ENCODE measurements at places on chromosomes 12 and 14. TPM values are rescaled to one million over a fixed set of nuclear protein-coding genes. Genes with fewer than 3 reads are reported as not detected.

PIWIL1 gene
- not detected for total RNA-seq

HNF1A gene
- not detected for total RNA-seq

NTN4 gene
- total RNA-seq = 67.9 TPM

ACSS3 gene
- total RNA-seq = 28.3 TPM

TBX5 gene
- not detected for total RNA-seq

- H3K36me3 ChIP-seq = no peaks in the 10 kb centered on the region
- no peak overlapping the region for H3K4me3 ChIP-seq
- no peak overlapping the region for H3K27ac ChIP-seq
- no peaks in the 10 kb centered on the region for H3K27me3 ChIP-seq
- no peak for DNase-seq
- no peaks in the 10 kb centered on the region for H3K4me1 ChIP-seq
Measured at GRCh38 chr12:52335598-52336262, 14.5 kb upstream of the KRT83 start.

- H3K4me3 ChIP-seq = no peak overlapping the region
- H3K4me1 ChIP-seq = no peaks in the 10 kb centered on the region
- H3K27ac ChIP-seq = no peak overlapping the region
- H3K36me3 ChIP-seq = no peaks in the 10 kb centered on the region
- H3K27me3 ChIP-seq = no peaks in the 10 kb centered on the region
Measured at GRCh38 chr12:58645946-58646345, 274.4 kb downstream of the LRIG3 start.

DNA sequence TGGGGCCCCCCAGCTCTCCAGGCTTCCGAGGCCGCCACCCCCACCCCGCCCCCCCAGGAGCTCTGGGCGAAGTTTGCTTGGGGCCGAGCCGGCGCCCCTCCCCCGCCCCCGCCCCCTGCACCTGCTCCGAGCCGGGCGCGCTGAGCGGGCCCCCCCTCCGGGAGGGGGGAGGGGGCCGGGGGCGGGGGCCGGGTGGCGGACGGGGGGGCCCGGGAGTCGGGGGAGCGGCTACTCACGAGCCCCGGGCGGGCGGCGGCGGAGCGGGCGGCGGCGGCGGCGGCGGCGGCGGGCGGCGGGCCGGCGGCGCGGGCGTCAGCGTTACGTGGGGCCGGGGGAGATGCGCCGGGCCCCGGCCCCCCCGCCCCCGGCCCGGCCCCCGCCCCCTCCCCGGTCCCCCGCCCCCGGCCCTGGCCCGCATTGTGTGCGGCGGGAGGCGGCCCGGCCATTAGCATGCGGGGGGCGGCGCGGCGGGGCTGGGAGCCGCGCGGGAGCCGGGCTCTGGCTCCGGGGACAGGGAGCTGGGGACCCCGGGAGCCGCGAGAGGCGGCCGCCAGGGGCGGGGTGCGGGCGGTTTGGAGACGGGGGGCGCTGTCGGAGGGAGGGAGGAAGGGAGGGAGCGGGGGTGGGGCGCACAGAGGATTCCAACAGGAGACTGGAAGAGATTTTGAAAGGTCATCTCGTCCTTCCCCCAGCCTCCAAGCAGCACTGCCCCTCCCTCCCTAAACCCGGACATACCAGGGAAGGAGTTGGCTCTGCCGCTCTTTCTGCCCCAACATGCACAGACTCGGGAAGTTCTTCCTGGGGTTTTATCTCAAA lies at the start of gene ZNF219:
Gene ZNF219 (minus strand): TSS at position 580 of the 816 bp plus-strand sequence. CDS start 5,064 bp downstream, outside the sequence.
- H3K4me1 ChIP-seq = peaks cover 22% of the 10 kb centered on the region
- peaks cover 10% of the 10 kb centered on the region for H3K27me3 ChIP-seq
- peak; percentile 88 for DNase-seq
- peak within 1 kb of the TSS; percentile 94 for H3K27ac ChIP-seq
- peak within 1 kb of the TSS; percentile 96 for H3K4me3 ChIP-seq
- H3K36me3 ChIP-seq = peaks cover 3% of the 10 kb centered on the region

GRCh38 chr12:106025129-106025528 lies 113.6 kb downstream of the NUAK1 start:
- no peak for DNase-seq
- H3K36me3 ChIP-seq = no peaks in the 10 kb centered on the region
- no peak overlapping the region for H3K4me3 ChIP-seq

GRCh38 chr14:103862393-103862782 lies 15.0 kb upstream of the PPP1R13B start:
- no peak overlapping the region for H3K27ac ChIP-seq
- DNase-seq = no peak
- H3K27me3 ChIP-seq = no peaks in the 10 kb centered on the region
- H3K4me1 ChIP-seq = no peaks in the 10 kb centered on the region

DNA sequence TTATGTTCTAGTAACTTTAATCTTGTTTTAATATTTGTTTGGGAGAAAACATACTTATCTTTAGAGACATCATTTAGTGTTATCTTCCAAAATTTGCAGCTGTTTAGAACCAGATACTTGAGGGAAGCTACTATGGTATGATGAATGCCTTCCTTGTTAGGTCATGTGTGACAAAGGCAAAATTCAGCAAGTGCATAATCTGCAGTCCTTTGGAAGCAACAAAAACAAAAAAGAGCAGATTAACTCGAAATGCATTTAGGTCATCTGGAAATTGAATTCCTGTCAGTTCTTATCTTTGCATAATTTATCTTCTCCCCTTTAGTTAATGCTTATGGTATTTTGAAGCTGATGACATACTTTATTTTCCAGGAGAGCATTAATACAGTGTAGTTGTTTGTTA lies 3.5 kb downstream of the FBXO34 start:
- no peak for DNase-seq
- peaks cover 3% of the 10 kb centered on the region for H3K4me1 ChIP-seq
- peaks cover 30% of the 10 kb centered on the region for H3K36me3 ChIP-seq
- H3K4me3 ChIP-seq = peak overlapping the region; percentile 64

DNA sequence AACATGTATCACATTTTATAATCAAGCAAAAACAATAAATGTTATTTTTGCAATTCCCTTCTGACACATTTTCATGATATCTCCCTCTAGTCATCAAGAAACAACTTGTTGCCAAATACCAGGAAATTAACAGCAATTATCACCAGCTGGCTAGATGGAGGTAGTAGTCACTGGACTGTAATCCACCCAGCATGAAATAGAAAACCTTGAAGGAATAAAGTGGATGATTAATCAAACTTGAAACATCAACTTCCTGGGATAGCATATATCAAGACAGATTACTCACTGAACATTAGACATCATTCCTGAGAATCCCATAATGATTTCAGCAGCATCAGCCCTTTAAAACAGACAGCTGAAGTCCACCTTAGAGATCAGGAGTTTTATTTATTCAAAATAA lies 259.0 kb downstream of the CCDC59 start:
- no peaks in the 10 kb centered on the region for H3K27me3 ChIP-seq
- no peak overlapping the region for H3K27ac ChIP-seq
- H3K4me1 ChIP-seq = no peaks in the 10 kb centered on the region
- no peak overlapping the region for H3K4me3 ChIP-seq
- DNase-seq = no peak
- no peaks in the 10 kb centered on the region for H3K36me3 ChIP-seq

DNA sequence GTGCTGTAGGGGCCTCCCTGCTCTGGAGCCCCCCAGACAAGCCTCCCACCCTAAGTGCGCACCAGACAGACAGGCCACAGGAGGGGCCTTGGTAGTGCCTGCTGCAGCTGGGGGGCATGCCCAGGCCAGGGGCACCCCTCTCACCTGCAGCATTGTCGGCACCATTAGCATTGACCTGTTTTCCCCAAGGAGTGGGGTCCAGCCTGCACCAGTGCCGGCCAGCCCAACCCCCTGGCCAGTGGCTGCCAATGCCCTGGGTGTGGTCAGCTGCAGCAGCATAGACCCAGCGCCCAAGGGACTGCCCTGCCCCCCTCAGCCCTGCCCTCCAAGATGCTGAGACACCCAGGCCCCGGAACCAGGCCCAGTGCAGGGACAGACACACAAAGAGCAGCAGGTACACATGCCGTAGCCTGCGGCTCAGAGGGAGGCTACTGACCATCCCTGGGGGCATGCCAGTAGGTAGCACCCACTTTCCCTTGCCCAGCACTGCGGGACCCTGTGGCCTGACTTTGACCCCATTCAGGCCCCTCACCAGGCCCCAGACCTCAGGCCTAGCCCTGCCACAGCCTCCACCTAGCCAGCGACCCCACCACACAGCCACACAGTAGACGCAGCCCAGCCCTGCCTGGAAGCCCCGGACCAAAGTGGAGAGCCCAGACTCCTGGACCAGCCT lies 1.0 kb downstream of the AHNAK2 start:
- peaks cover 36% of the 10 kb centered on the region for H3K27me3 ChIP-seq
- no peaks in the 10 kb centered on the region for H3K36me3 ChIP-seq
- peak overlapping the region; percentile 77 for H3K4me3 ChIP-seq
- no peak for DNase-seq

DNA sequence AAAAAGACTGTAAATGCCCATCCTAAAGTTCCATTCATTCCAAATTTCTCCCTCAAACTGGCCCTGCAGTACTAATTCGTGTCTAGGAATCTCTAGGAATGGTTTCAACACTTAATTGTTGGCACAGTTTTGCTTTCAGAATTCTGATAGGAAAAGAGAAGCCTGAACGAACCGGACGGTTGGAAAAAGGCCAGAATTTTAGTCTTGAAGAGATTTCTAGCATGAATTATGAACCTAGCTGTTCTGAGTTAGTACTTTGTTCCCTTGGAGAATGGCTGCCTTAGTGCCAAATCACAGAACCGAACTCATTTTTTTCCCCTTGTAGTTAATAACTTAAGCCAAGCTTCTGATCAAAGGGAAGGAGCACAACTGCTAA lies 262.6 kb downstream of the ADAMTS20 start:
- no peaks in the 10 kb centered on the region for H3K4me1 ChIP-seq
- H3K27ac ChIP-seq = no peak overlapping the region
- H3K4me3 ChIP-seq = no peak overlapping the region
- no peaks in the 10 kb centered on the region for H3K36me3 ChIP-seq
